ENCODE measurements at places on chromosomes 12 and 14.

DNA sequence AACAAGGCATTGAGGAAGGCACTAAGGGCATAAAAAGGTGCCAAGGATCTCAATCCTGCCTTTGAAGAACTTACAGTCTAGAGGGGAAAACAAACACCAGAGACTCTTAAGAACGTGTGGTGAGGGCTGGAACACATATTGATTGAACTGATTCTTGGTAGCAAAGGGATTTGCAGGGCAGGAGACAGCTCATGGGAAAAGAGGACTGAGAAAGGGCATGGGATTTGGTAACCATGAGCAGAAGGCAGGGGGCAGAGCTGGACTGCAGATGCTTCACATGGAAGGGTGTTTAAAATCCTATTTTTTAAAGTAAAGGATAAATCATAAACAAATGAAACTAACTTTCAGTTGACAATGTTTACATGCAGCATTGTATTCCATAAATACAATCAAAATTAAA lies 203.1 kb downstream of the ITPR2 start:
- no peak for DNase-seq

DNA sequence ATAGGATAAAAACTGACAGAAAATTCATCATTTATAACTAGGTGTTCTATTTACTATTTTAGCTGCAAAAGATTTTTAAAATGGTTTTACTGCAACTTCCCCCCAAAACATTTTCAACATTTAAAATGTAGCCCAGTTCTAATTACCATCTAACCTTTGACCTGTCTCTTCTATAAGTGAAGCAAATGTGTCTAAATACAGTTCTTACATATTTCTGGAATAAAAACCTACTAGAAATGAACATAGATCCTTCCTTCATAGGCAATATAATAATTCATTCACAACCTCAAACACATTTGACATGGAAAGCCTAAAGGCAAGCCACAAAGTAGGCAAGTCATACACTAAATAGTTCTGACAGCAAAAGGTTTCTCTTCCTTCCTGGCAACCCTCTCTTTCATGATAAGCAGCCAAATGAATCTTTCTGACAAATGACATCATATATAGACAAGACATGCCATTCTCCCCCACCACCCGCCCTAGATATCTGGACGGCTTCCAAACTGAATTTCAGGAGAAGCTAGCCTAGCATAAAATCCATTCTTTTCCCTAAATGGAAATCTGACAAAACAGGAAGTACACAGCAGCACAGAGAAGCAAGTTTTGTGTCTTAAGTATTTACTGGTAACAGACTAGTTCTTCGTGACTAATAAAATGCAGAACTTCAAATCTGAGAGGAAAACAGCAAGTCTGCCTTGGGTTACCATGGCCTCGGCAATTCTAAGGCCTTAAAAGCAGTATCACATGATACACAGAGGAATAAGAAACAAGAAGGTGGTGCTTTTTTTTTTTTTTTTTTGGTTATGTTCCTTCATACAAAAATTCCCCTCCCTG lies 17.2 kb upstream of the ARID4A start:
- DNase-seq = no peak

DNA sequence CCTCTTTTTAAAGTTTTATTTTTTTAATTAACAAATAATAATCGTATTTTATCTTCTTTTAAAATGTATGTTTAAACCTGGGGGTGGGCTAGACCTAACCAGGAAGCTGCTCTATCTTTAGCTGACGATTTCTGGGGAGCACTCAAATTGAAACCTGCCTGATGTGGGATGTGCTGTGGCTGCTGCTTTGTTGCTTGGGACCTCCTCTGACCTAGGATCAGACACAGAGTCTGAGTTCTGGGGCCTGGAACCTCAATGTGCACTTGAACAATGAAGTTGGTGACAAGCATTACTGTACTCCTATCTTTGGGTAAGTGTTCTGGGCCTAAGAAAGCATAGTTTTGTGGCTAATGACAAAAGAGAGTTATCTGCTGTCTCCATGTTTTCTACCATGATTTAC lies 386.7 kb downstream of the DAD1 start:
- DNase-seq = no peak

DNA sequence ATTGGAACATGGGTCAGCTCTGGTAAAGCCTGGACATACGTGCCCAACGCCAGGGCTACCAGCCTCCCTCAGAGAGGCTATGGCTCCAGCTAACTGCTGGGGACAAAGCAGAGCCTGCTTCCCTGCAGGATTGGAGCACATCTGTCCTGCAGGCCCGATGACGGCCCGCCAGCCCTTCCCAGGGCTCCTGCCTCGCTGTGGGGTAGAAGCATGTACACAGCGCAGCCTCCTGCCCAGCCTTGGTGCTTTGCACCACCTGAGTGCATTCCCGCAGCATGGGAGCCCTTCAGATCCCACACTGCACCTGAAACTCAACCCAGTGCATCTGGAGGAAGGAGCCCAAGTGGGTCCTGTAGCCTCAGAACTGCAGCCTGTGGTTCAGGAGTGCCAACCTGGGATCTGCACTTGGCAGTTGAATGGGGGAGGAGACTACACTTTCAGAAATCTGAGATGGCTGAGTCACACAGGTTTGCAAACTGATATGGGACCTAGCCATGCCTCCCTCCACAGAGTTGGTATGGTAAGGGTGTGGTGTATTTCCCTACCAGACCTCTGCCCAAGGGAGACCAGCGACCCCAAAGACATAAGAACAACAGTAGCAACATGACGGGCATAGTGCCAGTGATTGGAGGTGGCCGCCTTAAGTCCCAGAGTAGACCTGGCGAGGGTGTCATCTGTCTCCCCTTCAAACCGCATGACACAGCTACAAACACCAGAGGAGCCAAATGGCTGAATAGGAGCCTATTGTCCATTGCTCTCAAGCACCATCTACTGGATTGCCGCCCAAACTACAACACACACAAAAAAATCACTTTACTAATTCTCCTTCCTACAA lies 273.9 kb upstream of the MIS18BP1 start:
- no peak for DNase-seq

DNA sequence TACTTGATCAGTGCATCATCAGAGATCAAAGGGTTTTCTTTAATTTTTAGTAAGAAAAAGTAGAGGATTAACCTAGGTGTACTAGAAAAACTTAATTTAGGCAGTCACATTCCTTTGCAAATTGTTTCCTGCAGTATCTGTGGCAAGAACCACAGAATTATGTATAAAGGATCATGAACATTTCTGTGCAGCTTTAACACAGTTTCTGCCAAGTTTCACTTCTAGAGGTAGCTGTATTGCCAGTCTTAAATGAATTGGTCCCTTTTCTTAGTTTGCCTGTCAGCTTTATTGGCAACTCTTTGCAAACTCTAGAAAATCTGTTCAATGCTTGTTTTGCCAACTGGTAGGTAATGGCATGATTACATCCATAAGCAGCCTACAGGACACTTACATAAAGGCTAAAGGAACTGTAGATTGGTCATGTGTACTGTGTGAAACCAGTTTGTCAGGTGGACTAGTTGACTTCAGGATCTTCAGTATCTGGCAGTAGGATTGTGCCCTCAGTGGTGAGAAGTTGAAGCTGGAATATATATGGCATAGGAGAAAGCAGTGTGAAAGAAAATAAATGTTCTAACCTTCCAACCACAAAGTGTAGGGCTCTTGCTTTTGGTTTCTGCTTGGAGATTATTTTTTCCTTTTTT lies 75.9 kb downstream of the TTLL5 start:
- no peak for DNase-seq

DNA sequence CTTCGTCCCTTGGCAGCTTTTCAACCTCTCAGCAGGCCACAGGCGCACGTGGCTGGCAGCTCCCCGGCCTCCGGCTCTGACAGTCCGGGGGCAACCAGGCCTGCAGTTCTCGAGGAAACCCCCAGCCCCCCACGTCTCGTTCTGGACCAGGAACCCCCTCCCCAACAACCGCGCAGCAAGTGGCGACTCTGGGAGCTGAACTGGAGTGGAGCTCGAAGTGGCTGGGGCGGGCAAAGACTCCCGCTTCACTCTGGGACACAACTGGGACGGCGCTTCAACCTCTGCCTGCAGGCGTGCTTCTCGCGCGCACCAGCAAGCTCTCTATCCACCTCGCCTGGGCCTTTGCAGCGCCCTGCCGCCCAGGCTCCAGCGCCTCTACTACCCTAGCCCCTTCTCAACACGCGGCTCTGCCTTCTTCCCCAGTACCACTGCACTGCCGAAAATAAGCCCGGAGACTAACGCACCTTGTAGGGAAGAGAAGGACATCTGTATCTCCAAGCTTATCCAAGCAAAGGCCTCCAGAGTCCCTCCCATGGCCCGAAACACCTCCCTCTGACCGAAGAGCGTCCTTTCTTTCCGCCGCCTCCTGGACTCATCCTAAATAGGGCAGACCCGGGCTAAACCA lies 2.4 kb upstream of the NKX2-1 start:
- no peak for DNase-seq

DNA sequence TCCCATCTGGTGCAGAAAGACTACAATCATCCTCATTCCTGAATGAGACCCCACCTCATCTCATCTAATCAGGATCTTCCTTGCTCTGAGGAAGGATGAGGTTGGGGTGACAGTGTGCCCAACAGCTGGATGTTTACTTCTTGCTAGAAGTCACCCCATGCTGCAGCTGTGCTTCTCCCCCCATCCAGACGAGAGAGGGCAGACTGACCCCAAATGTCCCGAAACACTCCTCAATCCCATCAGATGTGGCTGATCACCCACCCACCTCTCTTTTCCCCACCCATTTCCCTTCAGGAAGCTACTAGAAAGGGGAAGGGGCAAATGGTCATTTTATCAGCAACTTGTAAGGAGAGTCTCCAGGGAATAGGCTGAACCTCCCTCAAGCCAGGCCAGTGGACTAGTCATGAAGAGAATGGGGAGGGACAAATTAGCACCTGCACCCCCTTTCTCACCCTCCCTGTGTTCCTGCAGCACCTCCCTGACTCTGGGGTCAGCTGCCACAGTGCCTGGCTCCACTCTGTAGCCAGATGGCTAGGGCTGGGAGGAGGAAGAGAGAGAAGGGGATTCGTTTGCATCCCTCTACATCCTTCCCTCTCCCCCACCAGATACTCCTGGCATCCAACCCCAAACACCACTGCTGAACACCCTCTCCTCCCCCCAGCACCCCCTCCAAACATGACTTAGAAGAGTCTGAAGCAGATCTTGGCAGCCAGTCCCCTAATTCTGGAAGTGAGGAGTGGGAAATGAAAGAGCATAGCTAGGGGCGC lies 2.8 kb upstream of the BAZ2A start:
- DNase-seq = no peak
